SK-N-SH treated with all-trans-retinoic acid at 6 μM for 48 hours (cell line): ENCODE measurements at places on chromosomes 11 and 22.

- ATAC-seq = no peak
These were observed 5.6 kb downstream of the TEF start for GRCh38 chr22:41387341-41387740.

GRCh38 chr22:22425356-22425755, 83.2 kb downstream of the ZNF280B start:
- no peak for ATAC-seq

GRCh38 chr11:7677071-7677470, 3.8 kb upstream of the CYB5R2 start:
- no peak for ATAC-seq

DNA sequence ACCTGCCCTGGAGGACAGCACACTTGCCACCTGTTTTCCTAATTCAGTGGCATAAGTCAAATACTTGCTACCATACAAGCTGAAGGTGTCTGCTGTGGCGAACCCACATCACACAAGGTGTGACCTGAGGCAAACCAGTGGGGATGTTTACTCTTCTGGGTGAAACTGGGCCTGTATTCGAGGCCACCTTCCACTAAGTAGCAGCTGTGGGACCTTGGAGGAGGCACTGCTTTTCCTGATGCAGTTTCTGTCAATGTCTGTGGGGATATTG, 927.4 kb downstream of the BRD1 start:
- no peak for ATAC-seq

DNA sequence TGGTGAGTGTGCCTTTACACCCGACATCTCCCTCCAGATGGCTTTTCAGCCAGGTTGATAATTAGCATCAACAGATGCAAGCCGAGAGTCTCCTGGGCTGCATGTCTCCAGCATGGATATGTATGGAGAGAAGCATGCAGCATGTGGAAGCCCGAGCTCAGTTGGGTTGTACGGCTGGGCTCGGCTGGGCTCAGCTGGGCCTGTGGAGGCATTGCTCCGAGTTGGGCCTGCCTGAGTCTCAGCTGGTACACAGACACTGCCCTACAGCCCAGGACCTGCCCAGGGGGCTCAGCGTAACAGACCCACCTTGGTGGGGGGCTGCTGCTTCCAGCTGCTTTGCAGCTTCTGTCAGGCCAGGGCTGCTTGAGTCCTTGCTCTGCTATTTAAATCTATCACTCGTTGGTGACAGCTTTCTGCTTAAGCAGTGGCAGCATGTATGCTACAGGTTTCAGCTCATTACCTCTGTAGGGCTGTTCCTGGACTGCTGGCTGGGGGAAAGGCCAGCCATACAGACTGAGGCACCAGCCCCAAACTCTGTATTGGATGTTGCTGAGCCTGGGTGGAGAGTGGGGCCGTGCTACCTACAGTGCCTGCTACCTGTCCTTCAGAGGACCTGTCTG, 115.5 kb downstream of the TEAD1 start:
- ATAC-seq = no peak

DNA sequence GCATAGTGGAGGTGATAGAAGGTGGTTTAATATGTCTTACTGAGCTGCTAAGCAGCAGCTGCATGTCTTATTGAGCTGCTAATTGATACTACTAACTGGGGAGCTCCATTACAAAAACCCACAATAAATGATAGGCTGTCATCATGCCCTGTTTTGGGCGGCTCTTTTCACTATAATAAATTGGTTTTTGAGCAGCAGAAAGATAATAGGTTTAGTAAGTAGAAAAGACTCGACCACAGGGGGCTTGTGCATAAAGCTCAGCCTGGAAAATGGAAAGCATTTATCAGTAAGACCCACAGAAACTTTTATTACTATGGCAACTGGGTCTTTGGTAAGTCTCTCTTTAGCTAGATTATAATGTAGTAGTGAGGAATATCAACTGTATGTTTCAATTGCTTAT, 117.6 kb downstream of the LDLRAD3 start:
- no peak for ATAC-seq

DNA sequence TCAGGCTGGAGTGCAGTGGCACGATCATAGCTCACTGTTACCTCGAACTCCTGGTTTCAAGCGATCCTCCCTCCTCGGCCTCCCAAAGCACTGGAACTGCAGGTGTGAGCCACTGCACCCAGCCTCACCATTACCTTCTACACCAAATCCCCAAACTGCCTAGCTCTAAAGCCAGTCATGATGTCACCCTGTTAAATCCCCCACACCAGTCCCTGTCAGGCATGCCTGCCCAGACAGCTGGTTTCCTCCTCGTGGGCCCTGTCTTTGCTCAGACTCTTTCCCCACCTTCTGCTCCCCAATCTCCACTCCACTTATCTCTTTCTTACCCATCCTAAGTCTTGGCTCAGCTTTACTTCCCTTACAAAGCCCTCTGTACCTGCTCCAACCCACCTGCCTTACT, 12.5 kb upstream of the EXPH5 start:
- ATAC-seq = no peak

DNA sequence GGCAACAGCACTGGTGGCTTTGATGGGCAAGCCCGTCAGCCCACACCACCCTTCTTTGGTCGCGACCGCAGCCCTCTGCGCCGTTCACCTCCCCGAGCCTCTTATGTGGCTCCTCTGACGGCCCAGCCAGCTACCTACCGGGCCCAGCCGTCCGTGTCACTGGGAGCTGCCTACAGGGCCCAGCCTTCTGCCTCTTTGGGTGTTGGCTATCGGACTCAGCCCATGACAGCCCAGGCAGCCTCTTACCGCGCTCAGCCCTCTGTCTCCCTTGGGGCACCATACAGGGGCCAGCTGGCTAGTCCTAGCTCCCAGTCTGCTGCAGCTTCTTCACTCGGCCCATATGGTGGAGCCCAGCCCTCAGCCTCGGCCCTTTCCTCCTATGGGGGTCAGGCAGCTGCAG, 8.0 kb downstream of the RBM14 start:
- ATAC-seq = no peak

- no peak; the same call in 2 of the 3 replicates for ATAC-seq
These were observed 796 bp downstream of the TIMP3 start for GRCh38 chr22:32802237-32802765.

GRCh38 chr11:22133776-22134175, 59.1 kb upstream of the ANO5 start:
- no peak for ATAC-seq

DNA sequence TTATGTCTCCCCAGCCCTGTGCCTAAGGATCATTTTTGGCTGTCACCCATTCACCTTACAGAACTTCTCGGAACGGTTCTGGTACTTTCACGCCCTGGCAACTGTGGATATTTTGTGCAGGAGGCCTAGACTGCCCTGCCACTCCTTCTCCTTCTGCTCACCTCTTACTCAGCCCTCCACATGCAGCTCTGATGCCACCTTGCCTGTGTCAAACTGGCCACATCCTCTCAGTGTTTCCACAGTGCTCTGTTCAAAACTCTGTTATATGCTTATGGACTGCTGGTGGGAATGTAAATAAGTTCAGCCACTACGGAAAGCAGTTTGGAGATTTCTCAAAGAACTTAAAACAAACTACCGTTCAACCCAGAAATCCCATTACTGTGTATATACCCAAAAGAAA, 100.8 kb upstream of the MTMR2 start:
- ATAC-seq = no peak

DNA sequence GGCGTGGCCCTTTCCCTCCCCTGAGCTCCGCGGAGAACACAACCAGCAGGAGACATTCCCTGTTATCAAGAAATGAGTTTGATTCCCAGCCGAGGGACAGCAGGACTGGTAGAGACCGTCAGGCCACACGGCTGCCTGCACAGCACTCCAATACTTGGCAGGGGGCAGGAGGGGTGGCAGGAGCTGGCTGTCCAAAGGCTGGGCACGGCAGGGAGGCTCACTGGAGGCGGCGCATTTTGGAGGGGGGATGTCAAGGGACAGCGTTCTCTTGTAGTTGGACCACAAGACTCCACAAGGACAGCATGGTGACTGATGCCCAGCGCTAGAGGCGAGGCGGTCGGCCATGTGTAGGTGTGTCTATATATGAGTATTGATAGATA, 66.7 kb upstream of the A4GALT start:
- no peak for ATAC-seq

DNA sequence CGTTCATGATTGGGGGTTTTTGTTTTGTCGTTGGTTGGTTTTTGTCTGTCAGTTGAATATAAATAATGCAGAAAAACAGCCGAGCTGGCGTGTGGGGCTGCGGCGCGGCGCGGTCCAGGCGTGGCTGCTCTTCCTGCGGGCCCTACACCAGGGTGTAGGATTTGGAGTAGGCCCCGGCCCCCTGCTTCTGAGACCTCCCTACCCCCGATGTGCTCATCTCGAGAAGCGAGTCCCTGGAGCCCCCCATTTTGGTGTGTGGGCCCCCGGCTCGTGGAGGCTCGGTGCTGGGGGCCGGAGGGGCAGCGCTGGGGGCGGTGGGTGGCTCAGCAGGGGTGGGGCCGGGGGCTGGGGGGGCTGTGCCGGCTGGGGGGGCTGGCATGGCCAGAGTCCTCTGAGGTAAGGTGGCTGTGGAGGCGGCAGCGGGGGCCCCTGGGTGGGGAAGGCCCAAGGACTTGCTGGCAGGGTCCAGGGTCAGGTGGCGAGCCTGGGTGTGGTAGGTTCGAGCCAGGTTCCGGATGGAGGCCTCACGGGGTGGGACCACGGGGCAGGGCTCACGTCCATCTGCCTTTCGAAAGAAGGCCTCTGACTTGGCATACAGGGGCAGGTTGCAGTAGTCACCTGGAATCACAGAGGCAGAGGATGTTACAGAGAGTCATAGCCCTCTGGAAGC, 100.7 kb downstream of the CEP164 start:
- ATAC-seq = no peak

DNA sequence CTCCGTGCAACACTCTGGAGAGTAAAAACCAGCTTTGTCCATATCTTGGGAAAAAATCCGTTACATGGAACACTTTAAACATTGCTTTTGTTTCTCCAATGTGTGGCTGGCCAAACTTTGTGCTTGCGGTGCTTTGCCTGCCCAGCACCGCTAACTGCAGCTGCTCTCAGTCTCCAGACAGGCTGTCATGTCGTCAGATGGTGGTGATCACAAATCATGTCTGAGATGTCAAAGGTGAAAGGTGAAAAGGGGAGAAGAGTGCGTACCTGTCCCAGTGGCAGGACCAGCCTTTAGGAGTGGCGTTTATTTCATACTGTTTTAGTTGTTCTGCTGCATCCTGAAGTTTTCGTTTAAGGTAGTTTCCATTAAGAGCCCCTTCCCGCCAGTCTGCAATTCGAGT, 17.1 kb upstream of the AGBL2 start:
- ATAC-seq = no peak

DNA sequence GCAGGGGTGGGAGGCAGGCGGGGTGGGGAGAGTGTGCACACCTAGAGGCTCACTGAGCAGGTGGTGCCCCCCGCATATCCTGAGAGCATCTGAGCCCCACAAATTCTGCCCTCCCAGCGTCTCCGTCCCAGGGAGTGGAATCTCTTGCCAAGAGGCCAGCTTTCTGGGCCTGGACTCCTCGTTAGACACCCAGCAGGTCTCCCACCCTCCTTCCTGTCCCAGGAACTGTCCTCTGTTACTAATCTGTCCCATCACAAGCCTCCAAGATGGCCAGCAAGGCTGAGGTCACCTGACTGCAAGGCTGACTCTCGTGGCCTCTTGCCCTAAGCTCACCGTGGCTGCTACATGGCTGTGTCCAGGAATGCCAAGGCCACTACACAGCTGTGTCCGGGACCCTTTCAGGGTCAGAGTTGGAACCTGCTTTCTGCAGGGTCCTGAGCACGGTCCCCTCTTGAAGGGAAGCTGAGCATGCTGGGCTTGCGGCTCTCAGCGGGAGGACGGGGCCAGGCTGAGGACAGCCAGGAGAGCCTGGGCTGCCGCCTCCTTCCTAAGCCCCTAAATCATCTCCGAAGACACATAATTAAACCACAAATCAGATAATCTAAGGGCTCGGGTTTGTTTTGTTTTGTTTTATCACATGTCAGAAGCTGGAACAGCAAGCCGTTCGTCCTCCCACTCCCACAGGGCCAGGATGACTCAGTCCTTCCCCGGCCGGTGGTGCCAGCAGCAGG, 1327.3 kb downstream of the TBC1D22A start:
- ATAC-seq = peak; percentile 77

- ATAC-seq = no peak
These were observed 5.2 kb upstream of the PTGDR2 start for GRCh38 chr11:60860943-60861342.

DNA sequence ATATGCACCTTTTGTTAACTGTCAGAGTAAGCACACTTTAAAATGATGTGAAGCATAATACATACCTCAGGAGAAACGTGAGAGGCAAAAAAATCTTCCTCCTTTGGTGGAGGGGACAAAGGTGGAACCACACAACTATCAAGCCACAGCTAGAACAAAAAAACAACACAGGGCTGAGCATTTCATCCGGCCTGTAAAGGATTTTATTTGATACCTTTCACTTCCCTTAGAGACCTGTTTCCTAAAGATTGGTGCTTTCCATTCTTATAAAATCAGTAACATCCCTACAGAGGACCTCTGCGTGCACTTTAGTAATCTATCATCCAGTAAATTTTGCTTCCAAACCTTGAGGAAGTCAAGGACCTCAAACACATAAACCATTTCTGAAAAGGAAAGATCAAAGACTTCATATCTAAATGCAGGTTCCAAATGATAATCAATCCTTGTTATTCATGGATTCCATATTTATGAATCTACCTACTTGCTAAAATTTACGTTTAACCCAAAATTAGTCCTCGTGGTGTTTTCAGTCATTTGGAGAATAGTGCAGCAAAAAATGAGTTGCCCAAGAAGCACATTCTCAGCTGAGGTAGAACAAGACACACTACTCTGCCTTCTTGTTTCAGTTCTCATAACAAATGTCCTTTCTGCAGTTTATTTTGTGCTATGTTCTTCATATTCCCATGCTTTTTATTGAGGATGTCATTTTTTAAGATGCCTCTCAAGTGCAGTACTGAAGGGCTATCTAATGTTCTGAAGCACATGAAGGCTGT, 22.7 kb downstream of the ARFGAP3 start:
- no peak for ATAC-seq

GRCh38 chr11:30128269-30128932, 102.4 kb upstream of the FSHB start:
- peak; percentile 69 for ATAC-seq

GRCh38 chr22:47086596-47087248, 324.3 kb downstream of the TBC1D22A start:
- no peak for ATAC-seq

DNA sequence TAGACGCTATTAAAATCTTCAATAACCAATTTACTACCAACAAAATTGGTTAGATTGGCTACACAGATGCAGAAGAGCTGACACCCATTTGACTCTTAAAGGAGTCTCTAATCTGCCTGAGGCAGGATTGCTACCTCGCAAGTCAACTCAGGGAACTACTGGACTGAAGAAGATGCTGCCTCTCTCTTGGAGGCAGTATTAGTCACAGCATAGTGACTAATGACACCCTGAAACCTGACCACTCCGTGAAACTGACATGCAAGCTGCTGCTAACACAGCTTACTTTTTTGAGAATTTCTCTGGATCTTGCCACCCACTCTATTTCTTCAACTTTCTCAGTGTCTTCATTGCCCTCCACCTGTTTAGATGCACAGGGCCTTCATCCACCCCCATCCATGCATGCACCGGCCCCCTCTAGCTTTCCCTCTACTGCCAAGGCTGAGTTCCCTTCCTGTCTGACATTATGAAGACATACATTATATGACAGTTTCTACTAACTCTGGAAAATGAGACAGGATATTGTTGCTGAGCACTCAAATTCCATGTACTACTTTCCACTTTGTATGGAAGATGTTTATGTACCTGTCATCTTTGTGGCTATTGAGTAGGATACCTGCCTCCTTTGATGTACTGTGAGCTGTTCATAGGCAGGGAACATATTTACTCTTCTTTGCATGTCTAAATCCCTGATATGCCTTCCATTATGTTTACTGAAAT, 183.2 kb downstream of the MSANTD4 start:
- peak; percentile 86 for ATAC-seq
